NCI-H1092 treated with DMSO at 0.1 percent for 48 hours (cell line): ENCODE measurements at places on chromosomes 1 and 21.

DNA sequence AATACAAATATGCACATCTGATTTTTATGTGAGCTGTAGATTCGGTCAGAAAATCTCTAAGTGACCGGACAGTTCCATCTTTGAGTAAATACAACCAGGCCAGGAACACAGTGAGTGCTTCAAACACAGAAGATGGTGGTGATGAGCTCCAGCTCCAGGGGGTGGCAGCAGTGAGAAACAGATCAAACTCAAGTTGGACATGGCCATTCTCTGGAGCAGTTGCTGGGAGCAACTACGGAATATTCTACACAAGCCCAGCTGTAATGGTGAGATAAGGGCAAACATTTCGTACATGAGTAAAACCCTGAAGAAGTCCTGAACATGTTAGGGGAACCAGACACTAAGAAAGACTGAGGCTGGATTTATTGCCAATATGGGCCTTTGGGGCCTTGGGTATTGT is 100.7 kb downstream of the BARHL2 start:
- DNase-seq: peak; percentile 3

DNA sequence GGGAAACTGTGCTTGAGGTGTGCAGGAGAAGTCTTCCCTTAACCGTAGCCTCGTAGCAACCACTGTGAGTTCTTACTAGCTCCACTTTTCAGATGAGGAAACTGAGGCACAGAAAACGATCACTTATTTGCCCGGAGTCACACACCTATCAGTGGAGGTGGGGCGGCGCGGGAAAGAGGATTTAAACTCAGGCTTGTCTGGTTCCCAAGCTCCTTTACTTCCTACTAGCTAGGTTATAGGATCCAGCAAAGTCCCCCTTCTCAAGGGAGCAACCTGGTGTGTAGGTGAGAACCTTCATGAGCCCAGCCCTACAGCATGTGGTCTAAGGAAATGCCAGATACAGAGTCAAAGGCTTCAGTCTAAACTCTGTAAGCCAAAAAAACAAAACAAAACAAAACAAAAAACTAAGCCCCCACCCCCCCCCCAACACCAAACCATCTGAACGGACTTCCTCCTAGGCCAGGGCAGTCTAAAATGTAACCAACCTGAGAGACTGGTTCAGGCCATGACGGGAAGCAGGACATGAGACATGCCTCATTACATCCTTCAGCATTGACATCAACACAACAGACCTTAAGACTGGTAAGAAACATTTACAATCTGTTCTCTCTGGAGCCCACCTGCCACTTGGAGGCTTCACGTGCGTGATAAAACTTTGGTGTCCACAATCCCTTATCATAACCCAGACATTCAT is 709 bp upstream of the FBXO42 start:
- DNase-seq: no peak

DNA sequence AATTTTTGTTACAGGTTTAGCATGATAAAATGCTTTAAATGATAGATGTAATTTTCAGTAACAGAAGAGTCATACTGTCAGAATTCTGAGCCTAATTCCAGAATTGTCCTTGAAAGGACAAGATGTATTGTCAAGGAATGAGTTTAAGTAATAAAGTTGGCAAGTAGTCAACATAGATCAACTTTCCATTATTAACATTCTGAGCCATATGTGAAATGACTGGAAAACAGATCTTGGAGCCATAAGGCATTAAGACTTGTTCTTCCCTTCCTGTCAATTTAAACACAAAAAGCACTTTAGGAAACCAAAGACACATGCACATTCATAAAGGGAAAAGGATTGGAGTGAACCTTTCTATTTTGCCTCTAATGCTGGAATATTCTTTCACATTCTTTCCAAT is 107.0 kb downstream of the ODF2L start:
- no peak for DNase-seq

- DNase-seq: peak; percentile 59
Measured at GRCh38 chr1:109509176-109510134, at the start of gene AMIGO1. Gene AMIGO1 (minus strand): TSS chr1:109509727. CDS start chr1:109508912, 815 bp downstream.

- no peak for DNase-seq
Measured at GRCh38 chr1:227263869-227264268, 54.4 kb downstream of the CDC42BPA start.

DNA sequence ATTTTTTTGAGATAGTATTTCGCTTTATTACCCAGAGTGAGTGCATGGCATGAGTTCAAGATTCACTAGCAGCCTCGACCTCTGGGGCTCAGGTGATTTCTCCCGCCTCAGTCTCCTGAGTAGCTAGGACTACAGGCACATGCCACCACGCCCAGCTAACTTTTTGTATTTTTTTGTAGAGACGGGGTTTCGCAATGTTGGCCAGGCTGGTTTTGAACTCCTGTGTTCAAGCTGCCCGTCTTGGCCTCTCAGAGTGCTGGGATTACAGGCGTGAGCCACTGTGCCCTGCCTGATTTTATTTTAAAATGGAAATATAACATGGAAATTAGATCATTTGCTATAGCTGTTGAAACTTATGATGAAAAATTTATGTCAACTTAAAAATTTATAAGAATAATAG is 30.1 kb downstream of the RTCA start:
- DNase-seq: no peak

GRCh38 chr1:93774707-93775106 is 93.1 kb upstream of the BCAR3 start:
- DNase-seq: no peak

DNA sequence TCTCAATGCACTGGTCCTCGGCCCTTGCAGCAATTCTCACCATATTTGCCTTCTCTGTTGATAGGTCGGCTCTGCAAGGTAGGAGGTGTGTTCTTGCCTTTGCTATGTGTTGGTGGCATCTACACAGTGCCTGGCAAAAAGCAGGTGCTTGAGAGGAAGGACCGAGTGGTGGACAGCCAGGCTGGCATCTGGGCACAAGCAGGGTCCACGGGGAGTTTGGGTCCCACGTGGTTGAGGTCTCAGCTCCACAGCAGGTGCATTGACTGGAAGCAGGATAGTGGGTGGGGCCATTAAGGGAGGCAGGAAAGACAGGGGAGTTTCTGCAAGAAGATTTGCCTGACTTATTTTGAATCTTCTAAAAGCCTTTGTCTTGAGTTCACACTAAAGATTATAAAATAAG is 81.2 kb upstream of the WNT4 start:
- DNase-seq: no peak

DNA sequence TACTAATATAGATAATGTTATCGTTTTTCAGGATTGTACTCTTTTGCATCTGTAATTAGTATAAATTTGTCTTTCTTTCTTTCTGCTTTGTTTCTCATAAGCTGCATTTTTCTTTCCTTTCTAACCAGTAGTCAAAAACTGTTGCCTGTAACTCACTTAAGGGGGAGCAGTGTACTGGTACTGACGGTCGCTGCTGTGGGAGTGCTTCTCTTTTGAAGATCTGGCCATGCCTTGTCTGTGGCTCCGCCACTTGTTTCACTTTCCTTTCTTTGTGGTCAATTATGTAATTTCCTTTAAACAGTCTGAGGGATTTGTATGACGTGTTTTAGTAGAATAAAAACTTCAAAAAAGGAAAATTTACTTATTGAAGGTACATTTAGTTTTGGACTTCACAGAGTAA is 37.0 kb downstream of the MIA3 start:
- no peak for DNase-seq

GRCh38 chr1:210233495-210234328 is 1.1 kb downstream of the SERTAD4 start:
- peak; percentile 61 for DNase-seq

DNA sequence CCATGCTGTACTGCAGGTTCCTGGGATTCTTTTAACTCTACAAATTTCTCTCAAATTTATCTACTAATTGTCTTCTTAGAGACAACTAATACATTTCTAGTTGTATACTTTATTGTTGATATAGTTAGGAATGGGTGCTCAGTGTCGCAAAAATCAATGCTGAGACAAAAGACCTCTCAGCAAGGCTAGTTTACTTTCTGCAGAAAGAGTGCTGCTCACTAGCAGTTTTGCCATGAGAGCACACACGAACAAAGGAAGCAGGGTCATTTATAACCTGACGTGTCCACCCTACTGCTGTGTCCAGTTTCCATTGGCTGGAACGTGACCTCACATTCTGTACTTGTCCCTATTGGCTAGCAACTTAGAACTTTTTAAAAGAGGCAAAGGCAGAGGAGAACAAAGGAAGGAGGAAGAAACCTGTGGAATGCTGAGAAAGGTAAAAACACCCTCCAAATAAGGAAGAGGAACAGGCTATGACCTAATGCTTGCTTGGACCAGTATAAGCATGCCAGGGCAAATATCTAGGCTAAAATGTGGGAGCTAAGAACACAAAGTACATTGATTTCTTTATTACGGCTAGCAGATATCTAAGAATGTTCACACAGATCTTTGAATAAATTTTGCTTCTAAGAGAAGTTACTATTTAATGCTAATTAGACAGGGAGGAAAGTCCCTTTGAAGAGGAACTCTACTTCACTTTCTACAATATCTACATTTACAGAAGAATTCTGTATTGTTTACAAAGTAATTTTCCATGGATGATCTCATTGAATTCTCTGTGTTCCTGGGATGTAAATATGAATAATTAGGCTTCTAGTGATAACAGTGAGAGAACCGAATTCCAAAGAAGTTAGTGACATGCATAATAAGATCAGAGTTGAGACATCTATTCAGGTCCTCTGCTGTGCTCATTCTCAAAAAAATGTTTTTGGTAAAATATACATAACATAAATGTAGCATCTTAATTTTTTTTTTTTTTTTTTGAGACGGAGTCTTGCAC is 86.0 kb upstream of the MAP10 start:
- DNase-seq: no peak

DNA sequence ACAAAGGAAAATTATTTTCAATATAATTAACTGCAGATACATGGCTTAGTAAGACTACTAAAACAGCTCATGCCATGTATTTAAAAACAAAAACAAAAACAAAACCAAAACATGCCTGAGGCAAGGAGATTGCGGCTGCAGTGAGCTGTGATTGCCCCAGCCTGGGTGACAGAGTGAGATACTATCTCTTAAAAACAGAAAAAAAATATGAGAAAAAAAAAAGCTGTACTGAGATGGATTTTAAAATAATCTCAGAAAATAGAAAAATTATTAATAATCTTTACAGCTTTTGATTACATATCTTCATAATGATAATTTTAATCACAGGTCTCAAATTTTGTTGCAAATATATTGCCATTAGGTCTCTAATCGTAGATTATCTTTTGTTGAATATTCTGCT is 24.0 kb upstream of the LIN9 start:
- DNase-seq: no peak

DNA sequence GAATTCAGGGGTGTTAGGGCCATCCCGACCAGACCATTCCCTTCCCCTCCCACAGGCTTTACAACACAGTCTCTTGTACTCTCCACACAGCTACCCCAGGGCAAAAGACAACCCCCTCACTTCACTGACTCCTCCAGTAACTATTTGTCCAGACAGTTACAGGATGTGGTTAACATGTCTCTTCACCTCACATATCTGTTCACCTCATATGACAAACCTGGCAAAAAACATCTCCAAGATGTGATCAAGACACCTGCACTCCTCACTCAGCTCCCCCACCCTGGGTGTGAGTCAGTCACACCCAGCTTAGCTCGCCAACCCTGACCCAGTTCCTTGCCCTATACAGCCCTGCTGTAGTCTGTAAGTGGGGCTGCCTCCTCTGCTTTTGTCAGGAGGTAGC is 490.5 kb upstream of the CHRM3 start:
- DNase-seq: no peak

GRCh38 chr1:156460525-156460924 is 40.0 kb downstream of the MEF2D start:
- no peak for DNase-seq

DNA sequence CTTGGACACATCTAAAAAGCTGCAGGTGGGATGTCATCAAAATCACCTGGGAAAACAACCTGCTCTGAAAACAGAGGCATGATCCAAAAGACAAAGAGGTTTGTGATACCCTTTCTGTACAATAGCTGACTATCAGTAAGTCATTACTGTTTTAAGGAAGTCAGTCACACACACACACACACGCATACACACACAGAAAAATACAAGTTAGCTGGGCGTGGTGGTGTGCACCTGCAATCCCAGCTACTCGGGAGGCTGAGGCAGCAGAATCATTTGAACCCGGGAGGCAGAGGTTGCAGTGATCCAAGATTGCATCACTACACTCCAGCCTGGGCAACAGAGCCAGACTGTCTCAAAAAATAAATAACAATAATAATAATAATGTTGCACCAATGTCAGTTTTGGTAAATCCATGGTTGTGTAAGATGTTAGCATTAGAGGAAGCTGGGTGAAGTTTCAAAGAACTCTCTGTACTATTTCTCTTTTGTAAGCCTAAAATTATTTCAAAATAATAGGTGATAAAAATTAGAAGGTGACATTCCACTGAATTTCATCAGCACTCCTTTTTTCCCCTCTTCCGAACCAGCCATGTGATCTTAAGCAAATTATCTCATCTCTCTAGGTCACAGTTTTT is 9.9 kb upstream of the HLCS start:
- DNase-seq: no peak

DNA sequence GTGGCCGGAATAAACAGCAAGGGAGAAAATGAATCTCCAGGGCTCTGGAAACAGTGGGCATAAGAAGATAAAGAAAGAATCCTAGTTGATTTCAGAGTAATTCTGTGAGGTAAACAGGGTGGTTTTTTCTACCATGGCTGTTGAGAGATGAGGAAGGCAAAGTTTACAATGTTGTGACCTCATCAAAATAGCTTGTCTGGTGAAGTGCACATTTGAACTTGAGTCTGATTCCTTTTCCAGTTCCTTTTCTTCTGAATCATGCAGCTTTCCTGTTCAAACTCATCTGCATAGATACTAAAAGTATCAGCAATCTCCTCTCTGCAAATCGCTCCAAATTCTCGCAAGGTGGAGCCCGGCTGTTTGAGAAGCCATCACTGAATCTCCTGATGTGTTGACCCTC is 161.7 kb downstream of the PLPP3 start:
- DNase-seq: no peak
